ENCODE measurements at places on chromosomes 1 and 21.

GRCh38 chr1:226201029-226201593 lies 14.6 kb upstream of the ACBD3 start:
- DNase-seq, result peak; percentile 28

GRCh38 chr1:206776229-206776628 lies 3.9 kb upstream of the IL10 start:
- no peak for DNase-seq

- no peak for DNase-seq
Observed at GRCh38 chr1:94614996-94615395, 73.4 kb upstream of the F3 start.

- DNase-seq, result no peak
Observed at GRCh38 chr1:45979074-45979777, 153.2 kb downstream of the PIK3R3 start.

GRCh38 chr1:162016631-162017030 lies 7.0 kb downstream of the OLFML2B start:
- no peak for DNase-seq

GRCh38 chr1:192167911-192168700 lies 9.8 kb downstream of the RGS18 start:
- DNase-seq, result no peak

- DNase-seq, result no peak
Observed at GRCh38 chr21:21605521-21605920, 607.3 kb downstream of the NCAM2 start.

DNA sequence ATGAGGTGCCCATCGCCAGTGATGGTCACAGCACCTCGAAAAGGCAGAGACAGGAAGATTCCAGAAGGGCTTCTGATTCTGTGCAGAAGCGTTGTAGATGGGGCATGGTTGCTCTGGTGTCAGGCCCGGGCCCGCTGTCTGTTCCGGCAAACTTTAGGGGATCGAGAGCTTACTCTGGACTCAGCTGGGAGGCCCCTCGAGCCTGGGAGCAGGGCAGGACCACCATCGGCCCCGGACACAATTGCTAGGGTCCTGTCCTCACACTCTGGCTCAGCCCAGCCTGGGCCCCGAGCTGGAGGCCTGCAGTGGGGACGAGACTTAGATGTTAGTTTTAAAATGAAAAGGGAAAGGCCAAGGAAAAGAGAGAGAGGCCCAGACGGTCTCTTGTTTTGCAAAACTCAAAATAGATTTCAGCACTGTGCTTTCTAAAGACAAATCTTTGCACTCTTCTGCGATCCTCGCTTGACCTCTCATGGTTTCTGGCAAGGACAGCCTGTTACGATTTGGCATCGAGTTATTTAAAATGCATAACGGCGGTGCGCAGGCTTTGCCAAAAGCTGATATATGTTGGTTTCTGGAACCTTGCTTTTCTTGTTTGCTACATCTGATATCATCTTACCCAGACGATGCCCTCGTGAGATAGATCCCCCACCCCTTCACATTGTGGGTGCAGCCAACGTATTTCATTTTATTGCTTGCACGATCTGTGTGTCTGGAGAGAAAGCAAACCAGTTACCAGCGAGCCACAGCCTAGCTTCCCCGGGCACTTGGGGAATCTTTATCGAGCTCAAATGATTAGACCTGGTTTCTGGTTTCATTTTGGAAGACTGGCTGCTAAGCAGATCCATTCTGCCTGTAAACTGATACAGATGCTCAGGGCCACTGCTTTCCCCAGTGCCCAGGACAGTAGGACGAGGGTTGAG lies 58.0 kb downstream of the PRDM16 start:
- no peak for DNase-seq

DNA sequence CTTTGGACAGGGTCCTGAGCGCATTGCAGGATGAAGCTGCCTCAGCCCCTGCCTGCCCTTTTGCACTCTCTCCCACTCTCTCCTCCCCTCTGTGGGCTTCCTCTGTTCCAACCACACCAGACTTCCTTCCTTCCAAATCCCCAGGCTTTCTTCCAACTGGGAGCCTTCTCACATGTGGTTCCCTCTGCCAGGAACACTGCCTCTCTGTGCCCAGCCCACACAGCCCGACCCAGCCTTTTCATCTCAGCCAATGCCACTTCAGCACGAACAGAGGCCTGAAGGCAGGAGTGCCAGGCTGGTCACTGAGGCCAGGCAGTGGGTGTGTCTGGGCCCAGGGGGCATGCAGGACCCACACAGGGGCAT lies 5.9 kb downstream of the SELENON start:
- no peak for DNase-seq

GRCh38 chr1:57340334-57341070 lies 83.4 kb downstream of the DAB1 start:
- no peak for DNase-seq

GRCh38 chr1:15352128-15352957 lies 57.3 kb upstream of the EFHD2 start:
- DNase-seq, result peak; percentile 89

GRCh38 chr21:44951186-44951915 lies 11.5 kb downstream of the SLX9 start:
- DNase-seq, result no peak

GRCh38 chr1:234256359-234256758 lies 116.9 kb upstream of the COA6 start:
- peak; percentile 43 for DNase-seq

- DNase-seq, result no peak
Observed at GRCh38 chr21:25422610-25423608, 184.4 kb downstream of the MRPL39 start.

- DNase-seq, result peak; percentile 81
Observed at GRCh38 chr1:174789399-174789798, 210.3 kb upstream of the CACYBP start.

DNA sequence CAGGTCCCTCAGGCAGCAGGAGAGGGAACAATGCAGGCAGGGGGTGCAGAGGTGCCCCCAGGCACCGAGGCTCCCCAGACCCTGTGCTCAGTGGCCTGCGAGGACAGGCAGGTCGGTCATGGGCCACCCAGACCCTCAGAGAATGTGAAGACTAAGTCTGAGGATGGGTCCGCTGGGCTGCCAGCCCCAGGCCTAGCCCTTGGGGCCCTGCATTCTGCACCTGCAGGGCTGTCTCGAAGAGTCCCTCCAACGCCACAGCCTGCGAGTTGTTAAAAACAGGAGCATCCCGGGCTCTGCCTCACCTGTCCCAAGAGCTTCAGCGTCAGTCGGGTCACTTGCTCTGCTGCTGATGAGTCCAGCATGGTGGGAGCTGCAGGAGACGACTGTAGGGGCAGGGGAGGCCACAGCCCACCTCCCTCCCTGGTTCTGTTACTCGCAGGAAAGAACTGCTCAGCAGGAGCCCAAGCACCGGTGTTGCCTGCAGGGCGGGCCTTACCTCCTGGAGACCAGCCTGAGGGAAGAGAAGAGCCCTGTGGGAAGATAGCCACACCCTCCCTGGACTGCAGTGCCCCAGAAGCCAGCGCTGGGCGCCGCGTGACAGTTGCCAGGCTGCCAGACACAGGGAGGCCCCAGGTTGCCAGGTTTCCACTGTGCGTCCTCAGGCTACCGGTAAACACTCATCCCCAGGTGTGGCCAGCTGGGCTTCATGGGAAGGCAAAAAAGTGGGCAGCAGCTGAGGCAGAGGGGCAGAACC lies 5.8 kb downstream of the C21orf58 start:
- no peak for DNase-seq

DNA sequence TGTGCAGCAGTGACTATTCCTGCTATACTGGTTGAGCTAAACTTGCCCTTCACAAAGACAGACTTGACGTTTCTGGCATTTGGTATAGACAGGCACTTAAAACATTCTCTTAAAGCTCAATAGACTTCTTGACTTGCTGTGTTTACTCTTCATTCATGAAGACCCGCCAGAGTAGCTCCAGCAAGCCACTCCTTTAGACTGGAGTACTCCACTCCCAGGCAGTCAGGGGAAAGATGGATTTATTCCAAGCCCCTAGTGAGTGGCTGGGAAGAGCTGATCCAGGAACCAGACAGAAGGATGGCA lies 70.7 kb downstream of the EVA1C start:
- DNase-seq, result no peak

GRCh38 chr1:84724128-84724860 lies 34.0 kb upstream of the SSX2IP start:
- peak; percentile 6 for DNase-seq

- no peak for DNase-seq
Observed at GRCh38 chr1:42679364-42679983, 2.7 kb upstream of the YBX1 start.

DNA sequence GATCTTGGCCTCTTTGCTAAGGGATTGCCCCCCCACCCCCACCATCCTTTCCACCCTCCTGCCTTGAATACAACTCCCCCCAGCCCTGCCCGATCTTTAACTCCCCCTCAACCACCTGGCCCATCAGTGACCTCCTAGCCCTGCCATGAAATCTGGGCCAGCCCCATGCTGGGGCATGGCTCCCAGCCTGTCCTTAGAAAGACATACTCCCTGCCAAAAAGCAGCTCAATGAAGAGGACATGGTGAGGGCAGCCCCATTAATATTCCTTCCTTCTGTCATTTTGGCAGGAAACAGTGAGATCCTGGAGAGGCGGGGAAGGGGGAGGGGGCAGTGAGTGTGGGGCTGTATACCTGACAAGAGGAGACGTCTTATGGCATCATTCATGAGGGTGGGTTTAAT lies 66.8 kb upstream of the DISP3 start:
- DNase-seq, result no peak

DNA sequence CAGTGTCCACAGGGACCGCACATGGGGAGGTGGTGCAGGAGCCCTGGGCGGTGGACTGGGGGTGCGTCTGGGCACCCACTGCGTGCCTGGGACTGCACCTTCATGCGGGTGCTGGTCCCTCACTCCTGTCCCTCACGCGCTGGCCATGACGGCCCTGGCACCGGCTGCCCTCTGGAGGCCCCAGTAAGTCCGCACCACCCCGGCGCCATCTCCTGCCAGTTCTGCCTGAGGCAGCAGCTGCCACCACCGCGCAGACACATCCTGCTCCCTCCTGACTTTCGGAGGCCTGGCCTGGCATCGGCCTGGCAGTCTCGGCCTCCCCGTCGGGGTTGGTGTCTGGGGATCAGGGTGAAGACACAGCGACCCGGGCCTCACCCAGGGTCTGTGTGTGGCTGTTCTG lies 64.8 kb downstream of the MORN1 start:
- DNase-seq, result no peak

DNA sequence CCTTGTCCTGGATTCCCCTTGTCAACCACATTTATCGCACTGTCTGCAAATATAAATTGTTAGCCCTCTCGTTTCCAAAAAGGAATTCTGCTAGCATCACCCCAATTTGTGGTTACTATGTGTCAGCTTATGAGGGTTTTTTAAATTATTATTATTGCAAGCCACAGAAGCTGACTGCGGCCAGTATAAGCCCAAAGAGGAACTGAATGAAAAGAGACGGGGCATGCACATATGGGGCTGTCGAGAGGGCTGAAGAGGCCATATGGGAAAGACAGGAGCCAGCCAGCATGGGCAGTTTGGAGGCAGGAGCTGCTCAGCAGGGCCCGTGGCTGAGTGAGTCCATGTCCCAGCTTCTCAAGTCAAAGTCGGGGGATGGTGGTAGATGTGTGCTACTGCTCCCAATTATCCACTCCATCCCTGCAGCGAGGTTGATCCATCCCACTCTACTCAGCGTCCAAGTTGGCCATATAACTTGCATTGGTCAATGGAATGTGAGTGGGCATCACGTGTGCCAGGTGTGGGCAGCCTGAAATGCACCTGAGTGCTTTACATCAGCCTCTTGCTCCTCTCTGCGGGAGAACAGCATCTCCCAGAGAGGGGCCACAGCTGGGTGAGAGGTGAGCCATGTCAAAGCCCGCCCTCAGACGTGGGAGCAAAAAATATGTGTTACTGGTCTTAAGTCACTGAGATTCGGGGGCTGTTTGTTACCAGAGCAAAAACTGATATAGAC lies 37.6 kb upstream of the LDLRAP1 start:
- DNase-seq, result no peak

DNA sequence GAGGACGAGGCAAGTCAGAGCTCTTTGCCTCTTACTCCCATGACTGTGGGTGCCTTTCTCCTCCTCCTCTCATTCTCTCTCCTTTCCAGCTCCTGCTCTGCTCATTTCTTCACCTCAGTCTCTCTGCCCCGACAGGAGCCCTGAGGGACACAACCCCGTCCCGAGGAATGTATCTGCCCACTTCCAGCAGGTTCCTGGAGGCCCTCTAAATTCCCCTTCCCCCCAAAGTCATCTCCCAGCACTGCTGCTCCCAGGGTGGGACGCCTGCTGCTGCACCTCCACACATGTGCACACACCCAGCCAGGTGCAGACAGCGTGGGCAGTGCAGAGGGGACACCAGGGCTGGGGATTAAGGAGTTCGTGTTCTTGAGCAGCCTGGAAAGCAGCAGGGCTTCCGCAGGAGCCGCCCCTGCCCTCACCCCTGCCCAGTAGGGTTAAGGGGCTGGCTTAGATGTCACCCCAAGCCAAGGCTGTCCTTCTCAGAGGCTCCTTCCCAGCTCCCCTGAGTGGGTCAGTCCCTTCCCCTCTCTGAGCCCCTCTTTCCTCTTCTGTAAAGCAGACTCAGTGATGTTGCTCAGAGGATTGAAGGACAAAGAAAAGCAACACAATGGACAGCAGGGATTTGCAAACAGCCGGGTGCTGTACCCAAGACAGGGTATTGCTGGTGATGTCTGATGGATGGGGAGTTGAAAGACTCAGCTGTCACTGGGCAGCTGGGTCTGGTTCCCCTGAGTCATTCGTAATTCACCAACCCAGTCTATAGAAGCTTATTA lies 346.0 kb downstream of the MATN1 start:
- no peak for DNase-seq

DNA sequence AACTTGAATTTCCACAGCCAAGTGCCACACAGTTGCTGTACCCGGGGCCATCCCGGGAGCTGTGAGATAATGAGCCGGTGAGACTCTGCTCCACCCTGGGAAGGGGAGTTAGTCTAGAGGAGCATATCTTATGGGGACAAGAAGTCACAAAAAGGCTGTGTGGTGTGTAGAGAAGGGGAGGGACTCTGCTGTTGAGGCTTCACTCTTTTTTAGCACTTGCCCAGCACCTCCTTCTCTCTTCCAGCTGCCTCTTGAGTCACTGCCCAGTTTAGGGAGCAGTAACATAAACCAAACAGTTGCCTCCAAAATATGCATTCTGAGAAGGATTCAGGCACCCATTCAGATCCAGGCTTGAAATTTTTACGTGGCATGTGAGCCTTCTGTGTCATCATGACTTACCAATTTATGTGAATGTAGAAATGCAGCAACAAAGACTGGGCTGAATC lies 744 bp upstream of the WDR26 start:
- DNase-seq, result peak; percentile 34

GRCh38 chr1:9553736-9554144 lies 14.5 kb downstream of the SLC25A33 start:
- no peak for DNase-seq

DNA sequence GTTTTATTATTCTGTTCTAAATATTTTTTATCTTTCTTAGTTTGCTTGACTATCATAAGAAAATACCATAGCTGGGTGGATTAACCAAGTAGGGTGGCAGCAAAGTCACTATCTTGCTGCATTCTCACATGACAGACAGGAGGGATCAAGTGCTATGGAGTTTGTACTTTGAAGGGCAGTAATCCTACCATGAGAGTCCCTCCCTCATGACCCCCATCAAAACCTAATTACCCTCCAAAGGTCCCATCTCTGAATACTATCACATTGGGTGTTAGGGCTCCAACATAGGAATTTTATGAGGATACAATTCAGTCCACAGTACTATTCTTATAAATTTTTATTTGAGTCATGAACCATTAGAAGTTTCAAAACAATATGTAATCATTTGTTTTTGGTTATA lies 388.5 kb upstream of the B3GALT2 start:
- DNase-seq, result no peak
